ENCODE measurements at places on chromosomes 4 and X.

DNA sequence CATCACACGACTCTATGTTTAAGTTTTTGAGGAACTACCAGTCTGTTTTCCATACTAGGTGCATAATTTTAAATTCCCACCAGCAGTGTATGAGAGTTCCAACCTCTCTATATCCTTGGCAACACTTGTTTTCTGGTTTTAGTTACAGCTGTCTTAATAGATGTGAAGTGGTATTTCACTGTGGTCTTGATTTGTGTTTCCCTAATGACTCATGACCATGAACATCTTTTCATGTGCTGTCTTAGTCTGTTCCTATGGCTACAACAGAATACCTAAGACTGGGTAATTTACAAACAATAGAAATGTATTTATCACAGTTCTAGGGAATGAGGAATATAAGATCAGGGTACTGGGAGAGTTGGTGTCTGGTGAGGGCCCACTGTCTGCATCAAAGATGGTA, 51.5 kb upstream of the GPR78 start:
- no peak for DNase-seq
- no peaks in the 10 kb centered on the region for H3K4me1 ChIP-seq
- H3K27me3 ChIP-seq = no peaks in the 10 kb centered on the region
- no peaks in the 10 kb centered on the region for H3K36me3 ChIP-seq

DNA sequence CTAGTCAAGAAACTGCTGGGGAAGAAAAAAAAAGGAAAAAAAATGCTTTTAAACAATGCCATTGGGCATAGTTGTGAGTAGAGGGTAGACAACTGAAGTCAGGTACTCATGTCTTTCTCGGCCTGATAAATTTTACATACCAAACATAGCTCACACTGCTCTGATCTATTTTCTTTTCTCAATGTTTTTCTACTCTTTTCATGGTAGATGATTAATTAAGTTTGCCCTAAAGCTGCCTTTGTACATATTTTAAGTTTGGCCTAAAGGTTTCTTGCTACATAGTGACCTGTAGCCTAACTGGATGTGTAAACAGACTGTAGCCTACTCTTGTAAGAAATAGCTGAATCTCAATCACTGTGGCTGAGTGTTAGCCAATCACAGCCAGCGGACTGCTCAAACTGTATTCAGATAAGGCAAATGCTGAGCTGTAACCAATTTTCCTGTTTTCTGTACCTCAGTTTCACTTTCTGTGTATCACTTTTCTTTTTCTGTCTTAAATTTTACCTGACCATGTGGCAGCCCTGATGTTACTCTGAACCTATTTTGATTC, 121.0 kb downstream of the PCDH10 start:
- DNase-seq = no peak
- H3K27me3 ChIP-seq = no peaks in the 10 kb centered on the region
- H3K36me3 ChIP-seq = no peaks in the 10 kb centered on the region
- H3K27ac ChIP-seq = no peak overlapping the region
- H3K4me3 ChIP-seq = no peak overlapping the region

- no peaks in the 10 kb centered on the region for H3K4me1 ChIP-seq
- no peak overlapping the region for H3K4me3 ChIP-seq
- no peak for DNase-seq
Measured at GRCh38 chrX:129717892-129718291, 20.9 kb upstream of the XPNPEP2 start.

DNA sequence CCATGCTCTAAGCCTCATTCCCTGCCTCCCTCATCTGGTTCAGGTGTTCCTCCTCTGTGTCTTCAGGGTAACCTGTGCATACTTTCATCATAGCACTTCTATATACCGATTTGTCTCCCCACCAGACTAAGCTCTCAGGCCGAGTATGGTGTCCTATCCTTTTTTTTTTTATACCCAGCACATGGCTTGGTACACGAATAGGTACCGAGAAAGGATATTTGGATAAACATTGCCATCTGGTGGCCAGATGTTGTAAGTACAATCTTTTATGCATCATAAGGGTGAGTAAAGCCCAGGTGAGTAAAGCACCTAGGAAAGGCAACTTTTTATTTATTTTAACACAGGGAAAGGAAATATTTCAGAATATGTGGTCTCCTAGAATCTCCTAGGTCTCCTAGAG, 68.4 kb downstream of the MID2 start:
- DNase-seq = no peak
- H3K4me3 ChIP-seq = no peak overlapping the region
- peaks cover 37% of the 10 kb centered on the region for H3K27me3 ChIP-seq
- H3K36me3 ChIP-seq = no peaks in the 10 kb centered on the region

GRCh38 chr4:54942721-54943120, 182.7 kb downstream of the KDR start:
- H3K4me1 ChIP-seq = no peaks in the 10 kb centered on the region
- no peak for DNase-seq

DNA sequence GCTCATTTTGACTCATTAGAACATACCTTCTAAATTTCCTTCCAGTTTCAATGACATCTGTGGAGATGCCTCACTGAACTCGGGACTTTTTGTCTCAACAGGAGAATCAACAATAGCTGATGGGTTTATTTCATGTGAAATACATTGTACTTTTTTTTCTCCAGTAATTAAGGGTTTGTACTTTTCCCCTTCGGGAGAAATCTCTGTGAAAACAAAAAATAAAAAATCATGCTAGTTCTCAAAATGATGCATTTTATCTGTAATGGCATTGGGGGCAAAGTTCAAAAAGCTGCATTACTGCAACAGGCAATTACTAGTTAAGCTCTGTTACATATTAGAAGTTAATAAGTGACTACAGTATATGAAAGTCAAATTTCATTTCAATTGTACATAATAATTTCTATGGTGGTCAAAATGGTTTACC, 167.3 kb upstream of the SH3RF1 start:
- no peaks in the 10 kb centered on the region for H3K36me3 ChIP-seq
- H3K27me3 ChIP-seq = no peaks in the 10 kb centered on the region
- no peak overlapping the region for H3K27ac ChIP-seq
- H3K4me3 ChIP-seq = no peak overlapping the region

All from breast epithelium (tissue), 4 donors.